ENCODE measurements at places on chromosomes 7 and 10.
A peak's percentile ranks its signal among the peaks of the same experiment; 100 is the strongest.

DNA sequence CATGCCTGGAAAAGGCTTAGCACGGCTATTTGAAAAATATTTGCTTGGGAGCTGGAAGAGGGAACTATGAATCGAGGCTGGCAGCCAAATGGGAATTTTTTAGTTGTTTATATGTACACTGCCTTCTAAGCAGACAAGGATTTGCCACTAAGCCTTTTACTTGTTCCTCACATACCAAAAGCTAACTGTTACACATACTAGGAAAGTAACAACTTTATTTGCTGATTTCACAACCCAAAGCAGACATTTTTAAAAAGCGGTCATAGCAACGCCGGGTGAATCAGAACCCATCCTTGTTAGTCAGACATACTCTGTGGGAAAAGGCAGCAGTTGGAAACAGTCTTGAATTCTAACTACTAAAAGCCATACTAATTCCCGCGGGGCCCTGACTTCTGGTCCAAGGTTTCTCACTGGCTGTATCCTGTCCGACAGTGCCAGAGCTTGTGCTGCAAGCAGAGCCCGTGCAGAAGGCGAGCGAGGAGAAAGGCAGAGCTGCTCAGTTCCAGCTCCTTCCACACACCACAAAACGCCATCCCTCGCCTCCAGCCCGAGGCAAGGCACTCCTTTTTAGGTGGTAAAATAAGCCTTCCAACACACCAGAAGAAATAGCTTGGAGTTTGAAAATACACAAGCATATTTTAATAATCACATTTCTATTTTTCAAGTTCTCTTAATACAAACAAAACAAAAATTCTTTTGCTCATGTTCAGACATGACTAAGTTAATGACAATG is 89.2 kb downstream of the RNF216 start:
- no peak for DNase-seq

GRCh38 chr10:74988054-74988775 is 123.2 kb upstream of the SAMD8 start:
- DNase-seq = no peak

- DNase-seq = no peak
These were observed 723.4 kb downstream of the PARD3 start for GRCh38 chr10:34091635-34092195.

GRCh38 chr10:49745756-49746155 is 16.4 kb downstream of the OGDHL start:
- DNase-seq = no peak

GRCh38 chr7:49001610-49002033 is 77.3 kb downstream of the CDC14C start:
- DNase-seq = peak; percentile 68

GRCh38 chr7:103704701-103705100 is 258.7 kb upstream of the SLC26A5 start:
- no peak for DNase-seq

GRCh38 chr7:68222311-68222710 is 1225.7 kb downstream of the TYW1 start:
- no peak for DNase-seq

DNA sequence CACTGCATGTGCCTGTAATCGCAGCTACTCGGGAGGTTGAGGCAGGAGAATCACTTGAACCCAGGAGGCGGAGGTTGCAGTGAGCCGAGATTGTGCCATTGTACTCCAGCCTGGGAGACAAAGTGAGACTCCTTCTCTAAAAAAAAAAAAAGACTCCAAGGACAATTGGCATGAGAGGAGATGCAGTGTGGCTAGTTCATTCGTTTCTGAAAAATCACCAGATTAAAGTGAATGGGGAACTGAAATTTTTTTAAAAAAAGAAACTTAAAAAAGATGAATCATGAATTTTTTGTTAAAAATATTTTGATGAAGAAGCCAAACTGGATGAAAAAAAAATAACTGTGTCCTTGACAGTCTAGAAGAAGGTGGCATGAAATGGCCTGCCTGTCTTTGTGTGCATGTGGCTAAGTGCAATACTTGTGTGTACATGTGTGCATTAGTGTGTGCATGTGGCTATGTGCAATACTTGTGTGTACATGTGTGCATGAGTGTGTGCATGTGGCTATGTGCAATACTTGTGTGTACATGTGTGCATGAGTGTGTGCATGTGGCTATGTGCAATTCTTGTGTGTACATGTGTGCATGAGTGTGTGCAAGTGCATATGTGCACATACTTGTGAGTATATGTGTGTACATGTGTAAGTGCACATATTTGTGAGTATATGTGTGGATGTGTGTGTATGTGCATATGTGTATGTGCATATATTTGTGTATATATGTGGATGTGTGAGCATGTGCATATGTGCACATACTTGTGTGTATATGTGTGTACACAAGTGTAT is 391.7 kb upstream of the KLF6 start:
- no peak for DNase-seq

- no peak for DNase-seq
These were observed 434.7 kb downstream of the TNS3 start for GRCh38 chr7:47147213-47147631.

DNA sequence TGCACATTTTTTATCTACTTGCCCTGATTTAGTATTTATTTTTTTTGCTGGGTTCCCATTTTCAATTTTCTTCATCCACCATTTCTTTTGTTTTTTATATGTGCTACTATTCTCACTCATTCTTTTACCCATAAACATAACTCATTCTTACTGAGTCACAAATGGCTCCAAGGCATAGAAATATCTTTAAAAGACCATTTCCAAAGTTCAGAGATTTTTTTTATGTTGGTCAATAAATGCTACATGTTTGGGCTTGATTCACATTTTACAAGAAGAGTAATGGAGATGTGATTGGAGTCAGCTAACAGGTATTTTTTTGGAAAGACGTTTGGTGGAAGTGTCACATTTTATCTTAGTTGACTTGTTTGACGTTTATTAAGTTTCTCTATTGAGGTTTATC is 1303.2 kb upstream of the LRRTM3 start:
- no peak for DNase-seq

DNA sequence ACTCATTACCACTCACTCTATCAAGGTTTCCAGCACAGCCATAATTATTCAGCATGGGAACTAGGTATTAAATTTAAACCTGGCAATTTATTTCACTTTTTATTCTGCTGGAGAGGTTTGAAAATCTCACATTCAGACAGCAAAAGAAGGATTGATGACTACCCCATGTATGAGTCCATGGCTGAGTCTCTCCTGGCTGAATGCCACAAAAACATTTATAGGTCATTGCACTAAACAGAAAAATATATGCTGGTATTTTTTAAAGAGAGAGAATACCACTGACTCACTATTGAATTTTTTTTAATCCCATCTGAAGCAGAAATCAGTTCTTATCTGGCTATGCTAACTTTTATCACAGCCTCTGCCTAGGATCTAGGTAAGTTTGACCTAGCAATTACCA is 336.3 kb downstream of the PPP1R3A start:
- no peak for DNase-seq

- DNase-seq = peak; percentile 85
These were observed 45.2 kb upstream of the BHLHA15 start for GRCh38 chr7:98165827-98166667.

DNA sequence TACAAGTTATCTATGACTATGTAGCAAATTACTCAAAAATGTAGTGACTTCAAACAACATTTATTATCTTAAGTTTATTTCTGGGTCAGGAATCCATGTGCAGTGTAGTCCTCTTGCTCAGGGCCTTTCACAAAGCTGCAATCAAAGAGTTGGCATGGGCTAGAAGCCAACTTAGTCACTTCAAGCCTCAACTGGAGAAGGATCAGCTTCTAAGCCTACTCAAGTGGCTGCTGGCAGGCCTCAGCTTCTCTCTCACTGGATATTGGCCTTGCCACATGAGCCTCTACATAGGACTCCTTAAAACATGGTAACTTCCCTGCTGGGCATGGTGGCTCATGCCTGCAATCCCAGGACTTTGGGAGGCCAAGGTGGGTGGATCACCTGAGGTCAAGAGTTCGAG is 5.0 kb upstream of the NFE2L3 start:
- no peak for DNase-seq

GRCh38 chr7:95485391-95486123 is at the start of gene ASB4:
ASB4 (plus strand) TSS chr7:95485943; CDS start chr7:95485972, 29 bp downstream.
- peak; percentile 10 for DNase-seq
